ENCODE measurements at places on chromosomes 3 and 15.

DNA sequence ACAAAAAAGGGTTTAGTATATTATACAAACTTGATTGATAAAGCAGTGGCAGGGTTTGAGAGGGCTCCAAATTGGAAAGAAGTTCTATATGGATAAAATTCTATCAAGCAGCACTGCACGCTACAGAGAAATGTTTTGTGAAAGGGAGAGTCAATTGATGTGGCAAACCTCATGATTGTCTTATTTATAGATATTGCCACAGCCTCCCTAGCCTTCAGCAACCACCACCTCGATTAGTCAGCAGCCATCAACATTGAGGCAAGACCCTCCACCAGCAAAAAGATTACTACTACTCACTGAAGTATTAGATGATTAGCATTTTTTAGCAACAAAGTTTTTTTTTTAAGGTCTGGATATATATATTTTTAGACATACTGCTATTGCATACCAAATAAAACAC is 296.7 kb downstream of the CHST2 start:
- DNase-seq, result no peak

DNA sequence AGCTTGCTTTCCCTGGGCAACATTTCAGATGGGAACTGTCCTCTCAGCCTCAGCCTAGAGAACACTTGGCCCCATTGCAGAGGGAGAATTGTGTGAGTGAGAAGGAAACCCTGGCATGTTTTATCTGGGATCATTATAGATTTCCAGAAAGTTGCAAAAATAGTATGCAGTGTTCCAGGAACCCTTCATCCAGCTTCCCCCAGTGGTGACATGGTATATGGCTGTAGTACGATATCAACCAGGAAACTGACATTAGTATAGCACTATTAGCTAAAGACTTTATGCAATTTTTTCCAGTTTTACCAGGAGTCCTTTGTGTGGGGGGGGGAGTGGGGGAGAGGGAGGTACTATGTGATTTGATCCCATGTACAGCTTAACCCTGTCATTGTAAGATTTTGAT is 166.2 kb upstream of the KBTBD8 start:
- DNase-seq, result no peak

GRCh38 chr3:127035677-127036076 is 52.8 kb downstream of the PLXNA1 start:
- DNase-seq, result no peak

DNA sequence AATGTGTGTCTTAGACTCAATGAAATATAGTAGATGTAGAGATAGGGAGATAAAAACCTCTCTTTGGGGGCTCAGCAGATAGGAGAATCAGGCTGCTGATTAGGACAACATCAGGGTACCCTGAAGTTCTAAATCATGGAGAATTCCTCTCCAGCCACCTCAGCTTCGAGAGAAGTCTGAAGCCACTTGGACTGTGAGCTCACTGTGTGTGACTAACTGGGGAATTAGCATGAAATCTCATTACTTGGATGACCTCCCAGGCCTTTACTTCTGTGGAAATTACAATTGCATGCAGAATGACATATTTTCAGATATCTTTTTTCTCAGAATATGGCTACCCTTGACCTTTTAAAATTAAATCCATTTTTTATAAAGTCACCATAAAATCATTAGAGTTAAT is 128.0 kb upstream of the MRPL3 start:
- no peak for DNase-seq

GRCh38 chr15:59553879-59554735 is 57.5 kb upstream of the GCNT3 start:
- no peak for DNase-seq

DNA sequence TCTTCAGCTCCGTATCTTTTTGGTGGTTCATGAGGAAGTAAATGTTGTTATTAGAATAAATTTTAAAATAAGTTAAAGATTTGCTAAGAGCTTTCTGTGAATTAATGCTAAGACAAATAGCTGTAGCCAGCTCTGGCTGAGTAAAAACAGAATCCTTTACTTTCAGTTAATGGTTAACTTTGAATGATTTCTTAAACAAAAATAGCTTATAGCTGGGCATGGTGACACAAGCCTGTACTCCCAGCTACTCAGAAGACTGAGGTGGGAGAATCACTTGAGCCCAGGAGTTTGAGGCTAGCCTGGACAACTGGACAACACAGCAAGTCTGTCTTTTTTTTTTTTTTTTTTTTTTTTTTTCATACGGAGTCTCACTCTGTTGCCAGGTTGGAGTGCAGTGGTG is 25.0 kb downstream of the TCAIM start:
- DNase-seq, result no peak

DNA sequence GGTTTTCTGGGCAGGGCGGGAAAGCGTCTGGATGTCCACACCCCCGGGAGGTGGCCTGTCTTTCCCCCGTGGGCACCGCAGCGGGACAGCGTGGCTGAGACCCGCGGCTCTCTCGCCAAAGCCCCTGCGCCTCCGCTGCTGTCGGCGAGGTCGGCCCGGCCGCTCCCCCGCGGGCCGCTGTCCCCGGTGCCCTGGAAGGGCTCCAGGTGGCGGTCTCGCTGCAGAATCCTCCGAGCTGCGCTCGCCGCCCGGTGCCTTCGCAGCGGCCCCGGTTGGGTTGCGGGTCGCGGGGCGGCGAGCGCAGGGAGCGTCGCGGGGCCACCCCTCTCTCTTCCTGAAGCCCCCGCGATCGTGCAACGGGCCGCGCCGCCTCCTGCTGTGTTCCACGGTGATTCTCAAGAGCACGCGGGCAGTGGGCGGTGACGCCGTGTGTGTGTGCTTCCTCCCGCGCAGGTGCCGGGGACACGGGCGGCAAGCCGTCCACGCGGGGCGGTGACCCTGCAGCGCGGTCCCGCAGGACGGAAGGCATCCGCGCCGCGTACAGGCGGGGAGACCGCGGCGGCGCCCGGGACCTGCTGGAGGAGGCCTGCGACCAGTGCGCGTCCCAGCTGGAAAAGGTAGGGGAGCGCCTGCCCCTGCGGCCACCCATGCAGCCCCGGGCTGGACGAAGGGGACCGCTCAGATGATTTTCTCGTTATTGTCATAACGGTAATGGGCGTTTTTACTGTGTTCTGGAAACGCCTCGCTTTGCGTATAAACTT is 54.4 kb downstream of the LRRK1 start:
- DNase-seq, result no peak

GRCh38 chr3:23083701-23084100 is 119.4 kb upstream of the UBE2E2 start:
- no peak for DNase-seq

- DNase-seq, result no peak
Measured at GRCh38 chr3:159170436-159171003, 368.7 kb downstream of the MFSD1 start.
